ENCODE measurements at places on chromosomes 6 and 20.

DNA sequence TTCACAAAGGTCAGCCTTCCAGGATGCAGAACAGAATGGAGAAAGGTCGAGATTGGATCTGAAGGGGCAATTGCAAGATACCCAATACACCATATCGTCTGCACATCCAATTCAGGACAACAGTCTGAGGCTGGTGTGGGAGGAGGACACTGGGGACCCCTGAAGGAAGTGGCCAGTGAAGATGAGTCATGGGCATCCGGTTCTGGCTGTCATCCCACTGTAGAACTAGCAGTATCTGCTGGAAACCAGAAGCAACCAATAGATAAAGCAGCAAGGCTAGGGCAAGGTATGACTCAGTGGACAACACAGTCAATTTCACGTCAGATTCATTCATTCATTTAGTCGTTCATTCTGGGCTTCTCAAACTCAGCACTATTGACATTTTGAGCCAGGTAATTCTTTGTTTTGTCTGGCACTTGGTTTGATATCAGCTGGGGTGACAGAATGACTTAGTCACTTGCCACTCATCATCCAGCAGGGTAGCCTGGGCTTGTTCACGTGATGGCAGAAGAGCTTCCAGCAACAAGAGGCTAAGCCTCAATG, 30.3 kb upstream of the SHLD1 start:
- no peak for DNase-seq

GRCh38 chr6:31193206-31193605, 22.7 kb upstream of the POU5F1 start:
- DNase-seq, result no peak

GRCh38 chr6:9532621-9533557, 882.0 kb downstream of the TFAP2A start:
- DNase-seq, result no peak

DNA sequence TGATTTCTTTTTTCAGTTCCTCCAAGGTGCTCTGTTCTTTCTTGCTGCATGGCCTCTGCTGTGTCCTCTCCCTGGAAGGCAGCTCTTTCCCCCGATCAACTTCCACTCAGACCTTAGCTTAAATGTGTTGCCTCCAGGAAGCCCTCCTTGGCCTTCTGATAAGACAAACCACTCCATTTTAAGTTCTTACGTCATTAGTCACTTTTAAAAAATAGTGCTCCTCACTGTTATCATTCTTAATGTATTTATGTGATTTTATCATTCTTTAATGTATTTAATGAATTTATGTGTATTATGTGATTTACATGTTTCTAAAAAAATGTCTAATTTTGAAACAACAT, 12.2 kb upstream of the MANBAL start:
- DNase-seq, result no peak
